HepG2 (cell line): ENCODE measurements at places on chromosomes 4 and X. TPM values are rescaled to one million over a fixed set of nuclear protein-coding genes. Genes with fewer than 3 reads are reported as not detected.

DNA sequence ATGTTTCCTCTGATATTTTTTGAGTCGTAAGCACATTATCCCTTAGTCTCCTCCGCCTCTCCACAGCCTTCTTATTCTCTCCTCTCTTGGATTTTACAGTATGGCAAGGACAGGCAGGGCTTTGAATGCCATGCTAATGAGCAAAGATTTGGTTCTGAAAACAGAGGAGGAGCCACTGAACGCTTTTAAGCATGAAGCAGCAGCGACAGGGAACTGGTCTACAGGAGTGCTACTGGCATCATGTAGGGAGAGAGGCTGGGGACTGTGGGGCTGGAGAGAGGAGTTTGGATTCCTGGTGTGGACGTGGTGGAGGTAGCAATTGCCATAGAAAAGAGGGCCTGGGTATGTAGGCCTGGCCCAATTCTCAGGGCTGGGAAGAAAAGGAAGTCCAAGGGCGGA lies 4.6 kb upstream of the CD99L2 start:
- DNase-seq, result no peak

GRCh38 chr4:25624616-25625015 lies 31.0 kb upstream of the SLC34A2 start:
- DNase-seq, result no peak

- DNase-seq, result no peak
Measured at GRCh38 chr4:30776451-30776850, 56.3 kb downstream of the PCDH7 start.

- DNase-seq, result no peak
Measured at GRCh38 chr4:27059446-27059845, 198.8 kb downstream of the STIM2 start.

DNA sequence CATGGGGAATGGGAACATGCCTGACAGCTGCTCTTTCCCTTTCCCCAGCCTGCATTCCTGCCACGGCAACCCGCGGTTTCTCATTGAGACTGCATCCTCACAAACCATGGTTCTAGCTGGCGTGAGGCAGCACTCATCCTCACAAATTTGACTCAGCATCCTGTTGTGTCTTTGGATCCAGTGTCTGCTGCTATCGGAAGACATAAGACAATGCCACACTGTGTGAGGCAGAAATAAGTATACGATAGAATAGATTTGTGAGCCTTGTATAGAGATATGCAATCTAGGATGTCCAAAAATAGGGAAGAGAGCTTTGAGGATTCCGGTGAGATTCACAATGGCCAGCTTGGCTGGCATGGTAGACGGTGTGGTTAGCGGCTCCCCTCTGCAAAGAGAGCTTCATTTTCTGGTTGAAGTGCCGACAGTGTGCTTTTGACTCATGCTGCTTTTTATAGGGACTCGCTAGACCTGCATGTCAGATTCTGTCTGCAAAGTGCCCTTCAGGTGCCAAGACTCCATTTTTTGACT lies 161.3 kb upstream of the PSAPL1 start:
- no peak for DNase-seq

DNA sequence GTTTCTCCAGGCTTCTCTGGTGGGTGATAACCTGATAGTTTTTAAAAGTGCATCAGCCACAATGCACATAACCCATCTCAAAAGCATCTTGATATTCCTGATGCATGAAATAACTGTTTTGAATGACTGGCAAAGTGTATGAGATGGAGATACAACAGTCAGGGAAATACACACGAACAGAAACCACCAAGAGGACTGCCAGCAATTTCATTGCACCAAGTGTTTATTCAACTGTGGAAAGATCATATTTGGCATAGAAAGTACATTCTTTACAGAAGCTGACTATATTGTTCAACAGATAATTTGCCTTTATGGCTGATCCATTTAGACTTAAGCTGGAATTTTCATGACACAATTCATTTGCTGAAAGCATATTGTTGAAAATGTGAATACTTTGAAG lies 139.5 kb downstream of the SLIT2 start:
- DNase-seq, result no peak

DNA sequence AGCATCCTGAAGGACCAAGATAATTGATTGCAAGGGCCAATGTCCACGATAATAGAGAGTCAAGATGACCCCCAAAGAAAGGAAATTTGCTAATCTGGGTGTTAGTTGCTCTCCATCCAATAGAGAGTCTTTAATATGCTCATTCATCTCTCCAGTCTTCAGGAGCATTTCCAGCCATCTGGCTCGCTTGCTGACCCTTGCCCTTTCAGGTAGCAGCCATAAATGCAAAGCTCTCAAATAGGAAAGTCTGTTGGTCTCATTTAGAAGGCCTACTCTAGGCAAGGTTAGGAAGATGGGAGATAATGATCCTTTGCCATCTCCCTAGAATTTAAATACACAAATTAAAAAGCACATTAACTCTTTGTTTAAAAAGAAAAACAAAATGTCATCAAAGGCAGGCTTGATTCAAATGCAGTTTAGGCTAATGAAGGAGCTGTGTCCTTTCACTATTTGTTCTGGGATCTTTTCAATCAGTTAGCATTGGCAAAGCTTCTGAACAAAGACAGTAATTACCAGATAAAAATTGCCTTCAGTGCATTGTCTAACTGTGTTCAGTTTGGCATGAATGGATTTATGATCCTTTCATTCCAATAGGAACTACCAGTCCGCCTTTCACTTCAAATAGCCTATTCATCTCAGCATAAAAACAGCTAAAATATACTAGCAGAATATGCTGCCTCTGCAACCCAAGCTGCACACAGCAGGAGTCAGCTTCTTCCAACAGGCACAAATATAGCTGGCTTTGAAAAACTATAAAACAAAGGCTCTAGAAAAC lies 49.6 kb upstream of the ATXN3L start:
- DNase-seq, result no peak

- DNase-seq, result no peak
Measured at GRCh38 chrX:133215017-133215416, 3.1 kb downstream of the TFDP3 start.

GRCh38 chr4:116389139-116389538 lies 696.2 kb downstream of the TRAM1L1 start:
- no peak for DNase-seq

- no peak for DNase-seq
Measured at GRCh38 chrX:41828826-41829225, 94.5 kb downstream of the CASK start.

CDX4 gene
- total RNA-seq, result not detected in 2 replicates

SYNPO2 gene
- total RNA-seq, result 0.04 TPM in 1 of 2 replicates, not detected in the other

WFS1 gene
- 19.8 and 39.1 TPM in 2 replicates for total RNA-seq

CFAP47 gene
- not detected in 2 replicates for total RNA-seq

CACNA1F gene
- not detected in 2 replicates for total RNA-seq
